ENCODE measurements at places on chromosomes 3 and 15. TPM values are rescaled to one million over a fixed set of nuclear protein-coding genes. Genes with fewer than 3 reads are reported as not detected.

GRCh38 chr15:41559239-41559782, 299 bp downstream of the TYRO3 start:
- no peak for DNase-seq

- DNase-seq: no peak
Measured at GRCh38 chr3:179872842-179873241, 163.9 kb downstream of the PEX5L start.

GRCh38 chr15:42712584-42712983, 24.3 kb downstream of the CDAN1 start:
- DNase-seq: no peak

Gene MKRN2OS
- 1.7 TPM for total RNA-seq

Gene PLAAT1
- total RNA-seq: 0.72 TPM

- DNase-seq: no peak
Measured at GRCh38 chr3:86991840-86992435, 989 bp upstream of the VGLL3 start.

- no peak for DNase-seq
Measured at GRCh38 chr3:19190602-19191001, 42.3 kb downstream of the KCNH8 start.

Gene CLSTN2
- total RNA-seq: 12.0 TPM

DNA sequence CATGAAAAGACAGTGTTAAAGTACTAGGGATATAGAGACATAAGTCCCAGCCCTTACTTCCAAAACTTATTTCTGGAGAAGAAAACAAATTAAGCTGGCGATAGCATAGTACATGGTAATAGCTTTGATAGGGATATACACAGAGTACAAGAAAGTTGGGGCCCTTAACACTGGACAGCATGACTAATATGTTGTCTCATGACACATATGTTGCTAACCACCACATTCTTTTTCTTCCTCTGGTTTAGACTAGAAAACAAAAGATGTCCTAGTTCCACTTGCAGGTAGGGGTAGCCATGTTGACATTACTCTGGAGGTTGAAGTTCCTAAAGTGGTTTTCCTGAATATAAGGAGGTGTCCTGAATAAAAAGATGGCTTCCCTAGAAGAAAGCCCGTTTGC, 75.3 kb downstream of the RFX7 start:
- DNase-seq: no peak

Gene UCN2
- not detected for total RNA-seq
